Right kidney (tissue), 9 donors: ENCODE measurements at places on chromosomes 2 and 18.

DNA sequence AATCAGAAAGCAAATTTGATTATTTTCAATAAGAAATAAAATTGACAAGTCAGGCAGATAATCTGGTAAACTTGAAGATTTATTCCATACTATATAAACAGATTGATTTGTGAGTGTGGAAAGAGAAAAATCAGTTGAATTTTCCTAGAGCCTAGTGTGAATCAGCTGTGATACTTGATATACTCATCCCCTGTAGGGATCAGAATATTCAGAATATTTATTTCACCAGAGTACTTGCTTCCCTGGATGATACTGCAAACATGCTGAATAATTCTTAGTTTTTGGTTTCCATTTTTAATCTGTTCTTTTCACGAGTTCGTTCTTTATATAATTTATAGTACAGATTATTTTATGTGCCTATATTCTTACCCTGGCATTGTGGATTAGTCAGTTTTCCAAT, 142.8 kb downstream of the GALNT3 start:
- DNase-seq = no peak

- no peak for DNase-seq
Measured at GRCh38 chr2:157244691-157245090, 12.8 kb upstream of the GALNT5 start.

- no peak for DNase-seq
Measured at GRCh38 chr2:171921970-171922229, 361 bp upstream of the HAT1 start.

DNA sequence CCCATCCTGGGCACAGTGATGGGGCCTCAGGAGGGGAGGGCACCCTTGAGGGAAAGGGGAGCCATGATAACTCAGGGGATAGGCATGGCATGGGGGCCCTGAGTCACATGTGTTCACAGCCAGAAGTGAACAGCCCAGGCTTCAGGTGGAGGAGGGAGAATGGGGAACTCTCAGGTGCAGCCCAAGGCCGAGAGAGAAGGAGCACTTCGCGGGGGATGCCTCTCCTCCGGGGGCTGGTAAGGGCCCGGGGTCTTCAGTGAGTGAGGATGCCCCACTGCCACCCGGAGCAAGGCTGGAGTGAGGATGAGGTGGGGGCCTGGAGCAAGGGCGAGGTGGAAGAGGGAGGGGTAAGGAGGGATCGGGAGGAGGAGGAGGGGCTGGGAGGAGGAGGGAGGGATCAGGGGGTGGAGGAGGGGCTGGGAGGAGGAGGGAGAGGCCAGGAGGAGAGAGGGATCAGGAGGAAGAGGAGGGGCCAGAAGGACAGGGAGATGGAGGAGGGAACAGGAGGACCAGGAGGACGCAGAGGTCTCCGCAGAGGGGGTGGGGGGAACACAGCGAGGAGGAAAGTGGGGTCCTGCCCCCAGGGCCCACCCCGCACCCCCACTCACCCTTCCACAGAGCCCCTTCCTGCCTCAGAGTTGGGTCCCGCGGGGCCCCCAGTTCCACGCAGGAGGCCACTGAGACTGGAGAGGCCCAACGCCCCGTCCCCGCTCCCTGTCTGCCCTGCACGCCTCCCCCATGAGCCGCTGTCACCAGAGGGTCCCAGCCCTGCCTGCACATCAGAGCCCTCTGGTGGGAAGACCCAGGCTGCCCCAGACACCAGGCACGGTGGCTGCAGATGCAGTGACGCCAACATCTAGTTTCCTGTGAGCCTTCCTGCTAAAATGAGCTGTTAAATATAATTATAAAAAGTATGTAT, 42.8 kb downstream of the RAMP1 start:
- no peak for DNase-seq

GRCh38 chr2:174972924-174973323, 32.3 kb downstream of the CHN1 start:
- no peak for DNase-seq

- DNase-seq = no peak
Measured at GRCh38 chr2:146579147-146579930, 1265.5 kb upstream of the ACVR2A start.

DNA sequence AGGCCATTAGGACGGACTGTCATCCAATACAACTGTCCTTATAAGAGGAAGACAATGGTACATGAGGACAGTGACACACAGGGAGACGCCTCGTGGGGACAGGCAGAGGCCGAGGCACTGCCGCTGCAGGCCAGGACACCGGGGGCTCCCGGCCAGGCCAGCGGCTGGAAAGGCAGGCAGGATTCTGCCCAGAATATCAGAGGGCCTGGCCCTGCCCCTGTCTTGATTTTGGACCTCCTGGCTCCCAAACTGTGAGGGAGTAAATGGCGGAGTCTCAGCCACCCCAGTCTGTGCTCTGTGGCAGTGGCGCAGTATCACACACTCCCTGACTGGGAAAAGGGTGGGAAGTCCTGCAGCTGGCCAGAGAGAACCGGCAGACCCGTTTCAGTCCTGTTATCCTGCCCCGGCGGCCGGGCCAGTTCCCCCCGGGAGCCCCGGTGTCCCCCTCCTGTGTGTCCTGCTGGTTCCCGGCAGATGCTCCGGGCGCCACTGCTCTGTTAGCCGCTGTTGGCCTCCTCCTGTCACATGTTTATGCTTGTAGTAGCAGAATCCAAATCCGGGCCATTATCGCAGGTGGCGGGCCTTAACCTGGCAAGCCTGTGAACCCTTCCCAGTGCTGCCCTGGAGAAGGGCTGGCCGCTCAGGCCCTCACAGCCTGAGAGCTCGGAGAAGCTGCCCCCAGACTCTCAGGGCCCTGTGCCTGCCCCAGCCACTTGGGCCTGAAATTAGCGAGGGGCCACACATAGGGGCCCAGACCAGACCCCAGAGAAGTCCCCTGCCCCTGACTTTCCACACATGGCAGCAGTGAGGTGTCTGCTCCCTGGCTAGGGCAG, 31.4 kb upstream of the TAF1B start:
- DNase-seq = no peak

GRCh38 chr2:126850940-126851339, 47.8 kb upstream of the TEX51 start:
- DNase-seq = no peak

GRCh38 chr2:144890828-144891227, 370.9 kb upstream of the ZEB2 start:
- no peak for DNase-seq

- DNase-seq = no peak
Measured at GRCh38 chr2:11368059-11368572, 23.7 kb upstream of the ROCK2 start.
